ENCODE measurements at places on chromosomes 3 and 15.

- DNase-seq: no peak
Measured at GRCh38 chr15:69467636-69468035, 15.0 kb downstream of the RPLP1 start.

DNA sequence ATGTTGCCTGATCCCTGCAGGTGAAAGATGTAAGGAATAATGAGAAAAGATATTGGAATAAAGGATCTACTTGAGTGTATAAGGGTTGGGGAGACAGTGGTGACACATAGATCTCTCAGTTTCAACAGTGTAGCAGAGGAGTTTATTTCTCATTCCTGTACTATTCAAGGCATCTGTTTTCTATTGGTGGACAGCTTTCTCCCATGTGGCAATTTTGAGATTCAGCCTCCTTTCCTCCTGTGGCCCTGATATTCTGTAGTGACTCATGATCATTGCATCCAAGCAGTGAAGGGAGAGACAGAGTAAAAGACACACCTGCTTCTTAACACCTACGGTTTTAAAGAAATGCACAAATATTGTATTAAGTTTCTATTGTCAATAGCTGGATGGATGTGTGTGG, 327.6 kb downstream of the GRM7 start:
- DNase-seq: no peak

- no peak for DNase-seq
Measured at GRCh38 chr3:47612178-47612577, 33.5 kb upstream of the CSPG5 start.

GRCh38 chr3:177351757-177352158, 154.5 kb upstream of the TBL1XR1 start:
- DNase-seq: no peak

DNA sequence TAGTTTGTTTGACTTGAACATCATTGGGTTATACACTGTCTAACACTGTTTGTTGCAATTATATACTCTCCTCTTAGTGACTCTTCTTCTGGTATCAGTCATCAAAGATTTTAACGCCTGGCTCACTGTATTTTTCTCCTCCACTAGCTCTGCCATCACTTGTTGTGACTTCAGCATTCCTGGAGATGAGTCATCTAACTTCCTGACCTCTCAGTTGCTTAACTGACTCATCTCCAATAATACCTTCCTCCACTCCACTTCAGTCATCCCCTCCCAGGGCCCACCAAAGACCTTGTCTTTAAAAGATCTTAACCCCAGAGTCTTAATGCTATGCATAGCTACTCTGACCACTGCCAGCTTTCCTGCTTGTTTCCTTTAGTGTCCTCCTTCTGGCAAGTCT, 28.6 kb upstream of the CLSTN2 start:
- no peak for DNase-seq

DNA sequence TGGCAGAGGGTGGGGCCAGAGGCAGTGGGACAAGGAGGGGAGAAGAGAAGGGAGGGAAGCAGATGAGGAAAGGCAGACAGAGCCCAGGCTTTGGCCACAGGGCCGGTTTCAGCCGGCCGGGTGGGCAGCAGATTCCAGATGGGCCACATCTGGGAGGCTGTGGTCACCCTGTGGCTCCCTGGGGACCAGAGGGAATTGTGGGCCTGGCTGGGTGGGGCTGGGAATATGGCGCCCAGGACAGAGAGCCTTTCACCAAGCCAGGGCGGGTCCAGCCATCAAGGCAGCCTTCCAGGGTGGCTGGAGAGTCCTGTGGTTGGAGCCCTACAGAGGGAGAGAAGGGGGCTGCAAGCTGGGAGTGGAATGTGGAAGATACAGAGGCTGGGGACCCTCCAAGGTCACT, 18.9 kb downstream of the PTH1R start:
- DNase-seq: no peak

- DNase-seq: no peak
Measured at GRCh38 chr3:141895731-141896130, 19.3 kb downstream of the ATP1B3 start.

GRCh38 chr3:12658593-12659058, 5.3 kb downstream of the RAF1 start:
- DNase-seq: no peak

GRCh38 chr15:59339252-59339672, 33.4 kb downstream of the MYO1E start:
- no peak for DNase-seq

DNA sequence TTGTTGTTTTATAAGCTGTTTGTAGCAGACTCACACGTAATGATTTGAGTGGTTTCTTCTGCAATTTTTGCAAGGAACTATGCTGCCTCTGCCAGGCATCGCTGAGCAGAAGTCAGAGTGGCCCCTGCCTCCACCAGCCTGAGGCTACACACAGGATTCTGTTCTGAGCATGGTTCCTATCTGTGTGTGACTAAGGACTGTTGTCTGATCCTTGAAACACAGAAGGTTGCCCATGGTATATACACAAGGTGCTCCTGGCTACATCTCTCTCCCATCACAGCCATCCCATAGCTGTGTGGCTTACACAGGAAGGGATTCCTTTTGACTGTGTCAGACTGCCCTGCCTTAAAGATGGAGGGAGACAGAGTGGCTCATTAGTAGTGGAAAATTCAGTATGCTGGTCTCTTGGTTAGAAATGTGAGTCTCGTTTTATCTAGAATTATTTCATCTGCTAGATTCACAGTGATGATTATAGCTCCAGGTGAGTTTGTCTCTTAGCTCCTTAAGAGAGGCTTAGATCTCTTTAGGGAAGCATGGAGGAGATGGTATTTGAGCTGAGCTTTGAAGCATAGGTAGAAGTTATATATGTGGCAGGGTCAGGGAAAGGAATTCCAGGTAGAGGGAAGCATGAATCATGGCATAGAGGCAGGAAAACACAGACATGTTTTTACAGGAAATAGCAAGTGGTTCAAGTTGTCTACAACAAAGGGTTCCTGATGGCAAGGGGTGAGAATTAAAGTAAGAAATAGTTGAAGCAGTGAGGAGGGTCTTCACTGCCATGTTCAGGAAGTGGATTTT, 37.5 kb downstream of the SNAPC5 start:
- DNase-seq: no peak

DNA sequence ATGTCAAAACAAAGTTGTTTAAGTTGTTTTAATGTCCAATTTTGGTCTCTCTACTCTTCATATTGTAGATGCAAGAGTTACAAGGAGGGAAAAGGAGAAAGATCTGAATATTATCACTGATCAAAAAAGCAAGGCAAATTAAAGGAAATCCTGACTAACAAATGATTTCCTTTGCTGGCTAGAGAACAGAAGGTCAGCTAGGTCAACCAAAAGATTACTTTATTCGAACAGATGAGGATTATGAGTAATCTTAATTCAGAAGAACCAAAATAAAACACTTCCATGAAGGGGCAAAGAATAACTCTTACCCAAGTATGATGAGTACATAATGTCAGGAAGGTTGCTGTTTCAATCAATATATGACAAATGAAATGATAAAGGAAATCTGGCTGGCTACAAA, 33.8 kb downstream of the CPNE4 start:
- no peak for DNase-seq

GRCh38 chr15:70383856-70384255, 286.1 kb upstream of the TLE3 start:
- no peak for DNase-seq

DNA sequence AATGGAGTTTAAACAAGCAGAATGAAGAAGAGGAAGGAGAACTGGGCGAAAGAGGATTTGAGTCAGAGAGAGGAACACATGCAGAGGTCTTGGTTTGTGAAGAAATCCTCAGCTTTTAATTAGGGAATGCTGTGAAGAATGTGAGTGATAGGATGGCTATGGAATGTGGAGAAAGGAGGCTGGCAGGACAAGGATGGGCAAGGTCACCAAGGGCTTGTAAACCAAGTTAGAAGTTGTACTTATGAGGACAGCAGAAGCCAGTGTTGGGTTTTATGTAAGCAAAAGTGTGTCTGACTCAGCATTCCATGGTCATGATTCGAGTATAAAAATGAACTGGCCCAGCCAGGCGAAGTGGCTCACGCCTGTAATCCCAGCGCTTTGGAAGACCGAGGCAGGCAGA, 60.0 kb upstream of the IL12A start:
- no peak for DNase-seq

- no peak for DNase-seq
Measured at GRCh38 chr3:74200952-74201351, 413.5 kb downstream of the CNTN3 start.

- DNase-seq: peak; percentile 54
Measured at GRCh38 chr15:42921342-42921731, 759 bp upstream of the TTBK2 start.

GRCh38 chr3:136819731-136820679, 1.1 kb downstream of the SLC35G2 start:
- DNase-seq: peak; percentile 23

DNA sequence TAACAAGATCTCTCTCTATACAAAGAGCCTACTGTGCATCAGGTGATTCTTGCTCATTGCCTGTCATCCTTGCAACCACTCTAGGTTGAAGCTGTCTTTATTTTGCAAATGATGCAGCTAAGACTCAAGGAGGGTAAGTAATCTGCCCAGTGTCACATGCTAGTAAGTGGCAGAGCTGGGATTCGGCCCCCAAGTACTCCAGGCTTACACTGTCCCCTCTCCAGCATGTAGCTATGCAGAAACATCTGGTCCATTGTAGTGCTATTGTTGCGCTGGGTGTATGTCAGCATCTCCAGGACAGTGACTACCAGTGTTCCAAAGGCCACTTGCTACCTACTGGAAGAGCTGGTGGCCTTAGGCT, 248.9 kb downstream of the SLCO3A1 start:
- no peak for DNase-seq

GRCh38 chr3:183631715-183632114, 3.7 kb upstream of the KLHL24 start:
- no peak for DNase-seq

- DNase-seq: no peak
Measured at GRCh38 chr3:107488942-107489341, 33.8 kb upstream of the BBX start.

GRCh38 chr3:61855211-61855610, 293.8 kb downstream of the PTPRG start:
- no peak for DNase-seq

DNA sequence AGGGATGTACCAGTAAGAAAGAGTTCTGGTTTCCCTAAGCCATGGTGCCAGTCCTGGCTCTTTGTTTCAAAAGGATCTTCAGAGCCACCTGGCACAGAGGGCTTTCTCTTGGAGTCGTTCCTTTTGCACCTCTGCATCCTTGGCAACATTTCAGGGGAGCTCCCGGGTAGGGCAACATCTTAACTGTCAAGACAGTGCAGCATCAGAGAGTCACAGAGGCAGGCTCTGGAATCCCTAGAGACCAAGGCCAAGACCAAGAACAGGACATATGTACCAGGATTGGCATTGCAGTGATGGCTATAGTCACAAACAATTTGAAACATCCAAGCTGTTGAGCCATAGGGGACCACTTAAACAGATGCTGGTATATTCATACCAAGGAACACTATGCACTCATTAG, 129.4 kb upstream of the ADPGK start:
- DNase-seq: no peak

DNA sequence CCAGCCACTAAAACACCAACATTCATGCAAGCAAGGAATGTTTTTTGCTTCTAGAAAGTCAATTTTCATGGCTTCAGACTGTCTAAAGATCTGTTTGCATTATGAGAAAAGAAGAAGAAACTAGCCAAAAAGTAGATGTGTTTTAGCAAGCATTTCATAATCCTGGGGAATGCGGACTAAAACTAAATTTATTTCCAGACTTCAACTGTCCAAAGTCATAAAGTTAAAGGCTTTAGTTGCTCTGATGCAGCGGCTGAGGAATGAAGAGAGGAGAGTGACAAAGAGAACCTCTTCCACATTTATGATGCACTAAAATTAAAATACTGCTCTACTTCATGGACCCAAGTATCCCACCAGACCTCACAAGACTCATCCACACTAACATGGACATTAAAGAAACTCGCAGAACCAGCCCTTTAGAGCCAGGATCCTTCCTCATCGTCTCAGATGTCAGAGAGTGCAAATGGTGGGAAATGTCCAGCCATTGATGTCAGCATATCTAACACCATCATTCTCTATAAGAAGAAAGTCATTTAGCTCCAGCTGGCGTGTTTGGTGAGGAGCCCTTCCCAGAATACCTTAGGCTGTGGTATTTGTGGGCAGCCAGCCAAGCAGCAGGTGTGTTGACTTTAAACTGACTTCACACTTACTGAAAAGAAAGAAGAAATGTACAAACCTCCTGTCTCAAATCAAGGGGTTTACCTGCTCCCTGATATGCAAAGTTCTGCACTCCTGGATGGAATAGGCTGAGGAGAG, 17.4 kb downstream of the FYCO1 start:
- no peak for DNase-seq

- DNase-seq: no peak
Measured at GRCh38 chr3:35071772-35072171, 567.6 kb upstream of the ARPP21 start.

GRCh38 chr15:38024293-38025091, 90.1 kb downstream of the TMCO5A start:
- no peak for DNase-seq

DNA sequence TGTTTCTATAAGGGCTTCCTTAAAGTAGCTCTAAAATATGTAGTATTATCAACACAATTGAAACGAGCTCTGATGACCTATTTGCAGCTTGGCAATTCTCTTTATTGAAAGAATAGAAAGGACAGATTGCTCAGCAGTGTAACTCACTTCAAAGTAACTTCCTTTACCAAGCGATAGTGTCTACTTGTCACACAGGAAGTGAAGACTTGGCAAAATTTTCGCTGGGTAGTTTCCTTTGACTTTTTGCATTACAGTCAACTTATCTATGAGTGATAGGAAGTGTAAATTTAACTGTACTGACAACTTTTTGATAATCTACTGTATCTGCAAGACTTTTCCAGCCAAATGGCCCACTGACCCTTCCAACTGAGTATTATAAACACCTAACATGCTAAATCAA, 22.8 kb downstream of the SLC9A9 start:
- no peak for DNase-seq

DNA sequence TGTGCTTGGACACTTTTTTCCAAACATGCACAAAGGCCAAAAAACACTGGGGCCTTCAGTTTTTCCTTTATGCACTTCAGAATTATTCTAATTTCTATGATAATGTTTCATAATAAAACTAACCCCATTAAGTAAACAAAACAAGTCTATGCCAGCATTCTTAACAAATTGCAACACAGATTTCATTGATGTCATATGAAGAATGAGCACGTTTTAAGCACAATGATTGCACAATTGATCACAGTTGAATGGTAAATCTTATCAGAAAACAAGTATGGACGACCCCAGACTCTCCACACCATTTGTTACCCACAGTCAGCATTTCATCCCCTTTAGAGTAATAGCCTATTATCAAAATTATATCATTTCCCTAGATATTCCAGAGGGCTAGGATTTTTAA, 46.7 kb upstream of the PROK2 start:
- no peak for DNase-seq

DNA sequence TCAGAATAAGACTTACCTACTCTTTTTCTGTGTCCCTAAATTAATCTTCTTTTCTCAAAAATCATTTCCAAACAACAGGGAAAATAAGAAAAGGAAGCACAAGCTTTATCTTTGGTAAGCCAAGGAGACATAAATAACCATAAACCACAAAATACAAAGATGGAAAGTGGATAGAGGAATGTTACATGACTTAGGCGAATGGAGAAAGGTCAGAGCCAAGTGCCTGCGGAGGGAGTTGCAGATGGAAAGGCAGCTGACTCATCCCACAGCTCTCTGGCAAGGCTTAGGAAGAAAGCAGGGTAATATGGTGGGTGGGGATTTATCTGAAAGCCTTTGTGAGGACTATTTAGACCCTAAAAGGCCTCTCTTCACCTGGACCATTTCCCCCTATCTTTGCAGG, 72.8 kb downstream of the GALK2 start:
- DNase-seq: no peak

GRCh38 chr3:126746395-126747177, 42.5 kb downstream of the CHCHD6 start:
- no peak for DNase-seq

- no peak for DNase-seq
Measured at GRCh38 chr3:33403756-33404155, 36.4 kb downstream of the UBP1 start.

Data from CD8-positive, alpha-beta T cell (primary cell).